ENCODE measurements at places on chromosomes 6 and 20.

DNA sequence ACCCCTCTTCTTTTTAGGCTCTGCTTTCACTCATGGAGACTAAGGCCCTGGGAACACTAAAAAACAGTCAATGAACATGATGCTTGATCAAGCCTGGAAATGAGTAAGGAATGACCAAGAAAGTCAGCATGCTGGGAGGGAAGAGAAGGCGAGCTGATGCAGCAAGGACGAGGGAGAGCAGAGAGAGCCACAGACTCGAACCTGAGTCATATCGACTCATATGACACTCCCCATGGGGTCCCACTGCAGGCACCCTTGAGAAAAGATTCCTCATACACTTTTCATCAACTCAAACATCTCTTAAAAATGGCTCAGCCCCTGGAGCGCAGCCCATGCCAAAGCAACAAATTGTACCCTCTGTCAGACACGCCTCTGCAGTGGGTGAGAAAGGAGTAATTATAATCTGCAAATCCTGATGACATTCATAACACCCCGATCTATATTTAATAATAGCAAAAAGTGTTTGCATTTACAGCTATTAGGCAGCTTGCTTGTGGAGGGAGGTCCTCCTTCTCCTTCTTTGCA, 127.2 kb downstream of the F13A1 start:
- DNase-seq, result no peak

DNA sequence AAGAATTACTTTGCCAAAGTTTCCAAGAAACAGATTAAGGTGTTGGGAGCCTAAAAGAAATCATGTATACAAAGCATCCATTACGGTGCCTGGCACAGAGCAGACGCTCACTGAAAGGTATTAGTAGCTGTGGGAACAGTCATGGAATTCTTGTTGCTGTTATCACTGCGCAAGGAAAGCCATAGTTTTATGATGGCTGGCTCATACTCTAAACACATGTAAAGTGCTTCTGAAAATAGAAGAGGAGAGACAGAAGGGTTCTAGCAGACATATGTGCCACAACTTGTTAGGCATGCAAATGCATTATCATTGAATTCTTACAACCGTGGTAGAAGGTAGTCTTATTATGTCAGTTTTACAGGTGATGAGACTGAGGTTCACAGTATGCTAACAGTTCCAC, 112.4 kb downstream of the TENT5A start:
- no peak for DNase-seq

- no peak for DNase-seq
Observed at GRCh38 chr6:82750556-82750955, 315.1 kb downstream of the UBE3D start.

DNA sequence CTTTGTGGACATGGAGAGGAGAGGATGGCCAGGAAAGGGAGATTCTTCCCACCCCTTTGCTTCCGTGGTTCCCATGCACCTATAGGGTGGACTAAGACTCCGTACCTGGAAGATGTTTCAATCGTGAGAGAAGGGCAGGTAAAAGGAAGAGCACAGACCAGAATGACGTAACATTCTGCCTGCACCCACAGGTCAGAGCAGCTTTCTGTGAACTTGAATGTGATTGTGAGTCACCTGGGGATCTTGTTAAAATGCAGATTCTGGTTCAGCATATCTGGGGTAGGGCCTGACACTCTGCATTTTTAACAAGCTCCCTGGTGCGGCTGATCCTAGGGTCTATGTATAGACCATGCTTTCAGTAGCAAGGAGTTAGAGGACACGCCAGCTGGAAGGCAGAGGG, 164.1 kb upstream of the SGK1 start:
- DNase-seq, result no peak

GRCh38 chr6:45647341-45648261, 269.9 kb upstream of the SUPT3H start:
- DNase-seq, result no peak

DNA sequence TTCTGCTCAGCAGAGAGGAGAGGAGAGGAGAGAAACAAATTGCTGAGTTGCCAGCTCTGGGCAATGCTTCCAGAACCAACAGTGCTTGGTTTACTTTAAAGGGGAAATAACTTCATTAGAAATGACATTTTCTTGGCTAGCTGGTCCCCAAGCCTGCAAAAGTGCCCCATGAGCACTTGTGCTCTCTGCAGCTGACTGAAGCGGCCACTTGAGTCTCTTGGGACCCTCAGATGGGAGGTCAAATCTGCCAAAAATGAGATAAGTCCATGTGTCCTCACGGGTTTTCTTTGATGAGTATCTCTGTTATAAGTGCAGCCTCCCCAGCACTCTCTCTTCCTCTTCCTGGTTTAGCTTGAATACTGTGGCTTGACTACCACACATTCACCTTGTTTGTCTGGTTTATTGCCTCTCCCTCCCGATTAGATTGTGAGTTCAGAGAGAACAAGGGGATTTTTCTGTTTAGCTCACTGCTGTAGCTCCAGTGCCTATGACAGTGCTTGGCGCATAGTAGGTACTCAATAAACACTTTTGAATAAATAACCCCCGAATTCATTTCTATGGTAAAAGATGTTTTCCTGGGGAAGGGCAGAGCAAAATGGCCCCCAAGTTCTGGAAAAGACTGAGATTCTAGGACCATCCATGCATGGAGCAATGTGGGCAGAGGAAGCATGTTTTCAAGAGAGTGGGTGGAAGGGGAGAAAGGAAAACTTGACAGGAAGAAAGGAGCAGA, 7.0 kb upstream of the RIN2 start:
- no peak for DNase-seq

- DNase-seq, result no peak
Observed at GRCh38 chr6:40336296-40336695, 250.9 kb downstream of the LRFN2 start.

GRCh38 chr6:107793191-107793590, 30.9 kb downstream of the SCML4 start:
- no peak for DNase-seq

All from stimulated activated CD4-positive, alpha-beta T cell treated with anti-CD3 and anti-CD28 coated beads, Interleukin-2, amount 100 ng/mL, for 48 hours (primary cell).